ENCODE measurements at places on chromosomes 6 and 20.
A peak's percentile ranks its signal among the peaks of the same experiment; 100 is the strongest.

DNA sequence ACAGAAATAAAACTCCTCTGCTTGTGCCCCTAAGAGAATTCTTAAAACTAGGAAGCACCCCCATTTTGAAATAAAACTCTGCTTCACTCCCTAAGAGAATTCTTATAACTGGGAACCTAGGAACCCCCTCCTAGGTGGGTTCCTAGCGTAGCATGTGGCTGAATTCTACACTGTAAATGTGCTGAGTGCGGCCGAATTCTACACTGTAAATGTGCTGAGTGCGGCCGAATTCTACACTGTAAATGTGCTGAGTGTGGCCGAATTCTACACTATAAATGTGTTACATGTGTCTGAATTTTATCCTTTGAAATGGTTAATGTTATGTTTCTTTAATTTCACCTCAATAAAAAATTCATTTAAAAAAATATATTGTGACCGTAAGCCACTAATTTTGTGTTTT is 79.3 kb downstream of the PSMB1 start:
- DNase-seq = no peak

DNA sequence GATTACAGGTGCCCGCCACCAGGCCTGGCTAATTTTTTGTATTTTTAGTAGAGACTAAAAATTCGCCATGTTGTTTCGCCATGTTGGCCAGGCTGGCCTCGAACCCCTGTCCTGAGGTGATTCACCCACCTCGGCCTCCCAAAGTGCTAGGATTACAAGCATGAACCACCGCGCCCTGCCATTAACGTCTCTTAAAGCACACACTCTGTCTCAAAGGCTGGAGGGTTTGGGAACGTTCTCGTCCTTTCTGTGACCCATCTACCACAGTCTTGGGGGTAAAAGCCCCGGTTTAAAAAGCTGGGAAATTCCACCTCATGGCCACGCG is 57.8 kb upstream of the ARID1B start:
- DNase-seq = no peak

DNA sequence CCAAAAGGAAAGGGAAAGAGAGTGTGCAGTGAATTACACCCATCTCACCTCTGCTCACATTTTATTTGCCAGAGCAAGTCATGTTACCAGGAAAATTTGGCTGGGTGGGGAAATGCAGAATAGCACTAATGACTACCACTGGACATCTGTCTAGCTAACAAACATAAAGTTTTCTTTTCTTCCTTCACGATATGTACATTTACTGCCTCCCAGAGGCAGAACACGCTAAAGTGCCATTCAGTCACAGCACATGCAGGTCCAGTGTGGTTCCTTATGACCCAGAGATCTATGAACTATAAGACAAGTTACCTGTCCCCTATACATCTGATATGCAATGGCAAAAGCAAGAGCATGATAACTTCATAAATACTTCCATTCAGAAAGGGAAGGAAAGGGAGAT is 194.1 kb downstream of the OGFRL1 start:
- no peak for DNase-seq

- DNase-seq = no peak
Observed at GRCh38 chr6:47483516-47483852, 5.9 kb downstream of the CD2AP start.

DNA sequence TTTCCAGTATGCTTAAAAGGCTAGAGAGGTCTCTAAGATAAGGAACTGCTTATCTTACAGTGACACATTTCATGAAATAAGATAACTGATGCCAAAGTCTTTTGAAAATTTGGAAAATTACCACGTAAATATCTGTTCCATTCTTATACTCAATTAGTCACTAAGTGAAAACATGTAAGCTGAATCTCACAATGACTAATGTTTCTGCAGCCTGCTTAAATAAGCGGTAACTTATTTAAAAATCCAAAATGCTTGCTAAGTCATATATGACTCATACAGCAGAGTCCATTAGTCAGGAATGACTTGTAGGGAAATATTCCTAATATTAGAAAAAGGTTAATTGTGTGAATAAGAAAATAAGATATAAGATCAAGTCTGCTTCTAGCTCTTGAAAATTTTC is 27.8 kb upstream of the LGSN start:
- no peak for DNase-seq

DNA sequence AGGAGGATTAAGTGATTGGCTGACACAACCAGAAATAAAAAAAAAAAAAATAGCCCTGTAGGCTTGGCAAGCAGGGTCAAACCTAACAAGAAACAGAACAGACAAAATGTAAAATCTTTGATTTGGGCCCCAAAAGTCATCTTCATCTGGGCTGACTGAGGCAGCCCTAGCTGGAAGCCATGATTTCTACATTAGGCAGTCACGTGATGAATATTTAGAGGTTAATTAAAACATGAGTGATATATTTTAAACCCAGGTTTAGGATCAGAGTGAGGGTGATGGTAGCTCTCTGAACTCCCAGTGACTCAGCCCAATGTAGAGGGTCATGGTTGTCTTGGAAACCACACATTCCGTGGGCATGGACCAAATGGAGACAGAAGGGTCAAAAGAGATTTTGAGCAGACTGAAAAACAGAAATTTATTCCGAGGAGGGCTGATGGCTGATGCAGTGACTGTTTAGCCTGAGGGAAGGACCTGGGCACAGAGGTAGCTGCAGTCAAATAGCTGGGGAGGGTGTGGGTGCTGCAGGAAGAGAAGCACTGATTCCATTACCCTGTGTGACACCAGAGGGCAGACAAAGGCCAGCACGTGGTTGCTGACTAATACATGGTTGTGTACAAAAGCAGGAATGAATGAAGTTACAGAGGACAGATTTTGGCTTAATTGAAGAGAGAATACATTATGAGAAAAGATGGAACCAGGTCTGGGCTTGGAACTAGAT is 573.1 kb upstream of the CHD6 start:
- no peak for DNase-seq

GRCh38 chr6:7803214-7803613 is 77.3 kb downstream of the BMP6 start:
- DNase-seq = no peak

DNA sequence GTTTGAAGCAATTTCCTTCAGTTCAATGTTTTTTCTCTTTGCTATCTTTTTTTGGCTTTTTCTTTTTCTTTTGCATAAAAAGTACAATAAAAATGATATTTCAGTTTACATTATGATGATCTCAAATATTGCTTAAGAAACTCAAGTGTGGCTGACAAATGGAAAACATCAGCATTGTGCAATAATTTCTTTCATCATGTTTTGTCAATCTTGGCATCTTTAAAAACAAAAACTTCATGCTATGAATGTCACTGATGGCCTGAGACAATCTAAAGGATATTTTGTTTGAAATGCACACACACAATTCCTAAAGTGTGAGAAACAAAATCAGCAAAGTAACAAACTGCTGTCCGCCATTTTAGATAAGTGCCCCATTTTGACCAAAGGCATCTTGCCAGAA is 13.9 kb upstream of the MTCL3 start:
- no peak for DNase-seq

- no peak for DNase-seq
Observed at GRCh38 chr6:27209196-27209595, 38.3 kb upstream of the PRSS16 start.

DNA sequence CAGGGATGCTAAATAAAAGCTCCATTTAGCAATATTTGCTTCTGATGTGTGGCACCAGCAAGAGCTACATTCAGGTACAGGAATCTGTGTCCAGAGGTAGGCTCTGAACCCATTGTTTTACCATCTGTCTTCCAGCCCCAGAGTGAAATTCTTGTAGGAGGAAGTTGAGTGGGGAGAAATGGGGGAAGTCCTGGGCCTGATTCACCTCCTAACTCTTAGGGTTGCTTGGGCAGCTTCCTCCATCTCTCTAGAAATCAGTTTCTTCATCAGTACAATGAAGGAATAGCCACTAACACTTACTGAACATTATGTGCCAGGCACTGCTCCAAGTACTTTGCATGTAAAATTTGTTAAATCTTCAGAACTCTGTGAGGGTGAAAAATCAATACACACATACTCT is 35.1 kb upstream of the TSPYL1 start:
- peak; percentile 12 for DNase-seq

DNA sequence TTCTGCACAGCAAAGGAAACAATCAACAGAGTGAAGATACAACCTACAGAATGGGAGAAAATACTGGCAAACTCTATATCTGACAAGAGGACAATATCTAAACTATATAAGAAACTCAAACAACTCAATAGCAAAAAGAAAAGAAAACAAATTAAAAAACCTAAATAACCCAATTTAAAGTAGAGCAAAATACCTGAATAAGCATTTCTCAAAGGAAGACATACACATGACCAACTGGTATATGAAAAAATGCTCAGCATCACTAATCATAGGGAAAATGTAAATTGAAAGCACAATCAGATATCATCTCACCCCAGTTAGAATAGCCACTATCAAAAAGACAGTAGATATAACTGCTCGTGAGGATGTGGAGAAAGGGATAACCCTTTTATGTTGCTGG is 87.8 kb upstream of the FOXA2 start:
- DNase-seq = no peak

DNA sequence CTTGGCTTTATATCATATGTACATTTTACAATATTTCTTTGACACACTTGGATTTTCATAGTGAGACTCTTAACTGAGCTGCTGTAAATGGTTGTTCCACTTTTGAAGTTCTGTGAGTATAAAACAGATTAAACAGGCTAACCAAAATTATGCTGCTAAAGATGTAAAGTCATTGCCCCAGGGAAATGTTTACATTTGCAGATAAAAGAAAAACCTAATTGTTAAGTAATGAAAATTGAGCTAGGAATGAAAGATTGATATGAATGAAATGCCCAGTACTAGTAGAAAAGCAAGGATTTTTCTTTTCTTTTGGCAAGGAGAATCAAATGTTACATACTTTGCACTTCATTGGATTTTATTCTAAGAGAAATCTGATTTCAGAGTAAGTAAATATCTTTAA is 159.4 kb downstream of the IMPG1 start:
- no peak for DNase-seq

- DNase-seq = no peak
Observed at GRCh38 chr6:21915707-21916260, 322.2 kb downstream of the SOX4 start.

GRCh38 chr6:125728739-125729138 is 20.7 kb upstream of the HEY2 start:
- no peak for DNase-seq

DNA sequence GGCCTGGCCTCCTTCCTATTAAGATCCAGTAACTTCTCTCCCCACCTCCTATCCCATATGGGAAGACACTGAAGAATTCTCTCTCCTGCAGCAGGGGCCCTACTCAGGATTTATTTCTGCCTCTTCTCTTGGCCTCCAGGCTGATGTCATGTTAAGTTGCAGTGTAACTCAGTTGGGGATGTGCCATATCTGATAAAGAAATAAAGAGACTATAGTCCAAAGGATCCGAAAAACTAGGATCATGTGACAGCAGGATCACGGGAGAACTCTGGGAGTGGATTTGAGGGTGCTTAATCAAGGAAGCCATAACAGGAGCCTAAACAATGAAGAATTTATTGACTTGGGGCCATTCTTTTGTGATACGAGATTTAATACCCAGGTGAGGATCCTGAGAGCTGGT is 38.5 kb upstream of the TGM6 start:
- DNase-seq = no peak

DNA sequence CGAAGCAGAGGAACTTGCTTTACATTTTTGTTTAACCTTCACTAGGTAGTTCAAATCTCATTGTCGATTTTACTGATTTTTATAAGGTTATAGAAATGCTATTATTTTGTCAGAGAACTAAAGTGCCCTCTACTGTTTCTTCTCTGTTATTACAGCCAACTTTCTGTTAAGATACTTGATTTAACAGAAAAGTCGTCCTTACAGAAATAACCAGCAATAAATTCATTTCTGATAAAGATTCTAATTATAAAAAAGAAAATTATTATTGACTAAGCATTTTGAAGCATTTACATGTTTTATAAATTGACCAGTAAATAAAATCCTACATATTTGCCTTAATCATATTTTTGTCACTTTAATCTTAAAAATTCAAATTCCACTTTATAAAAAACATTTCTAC is 60.8 kb downstream of the OGFRL1 start:
- peak; percentile 41 for DNase-seq

GRCh38 chr20:6530779-6531315 is 236.6 kb upstream of the BMP2 start:
- DNase-seq = no peak

DNA sequence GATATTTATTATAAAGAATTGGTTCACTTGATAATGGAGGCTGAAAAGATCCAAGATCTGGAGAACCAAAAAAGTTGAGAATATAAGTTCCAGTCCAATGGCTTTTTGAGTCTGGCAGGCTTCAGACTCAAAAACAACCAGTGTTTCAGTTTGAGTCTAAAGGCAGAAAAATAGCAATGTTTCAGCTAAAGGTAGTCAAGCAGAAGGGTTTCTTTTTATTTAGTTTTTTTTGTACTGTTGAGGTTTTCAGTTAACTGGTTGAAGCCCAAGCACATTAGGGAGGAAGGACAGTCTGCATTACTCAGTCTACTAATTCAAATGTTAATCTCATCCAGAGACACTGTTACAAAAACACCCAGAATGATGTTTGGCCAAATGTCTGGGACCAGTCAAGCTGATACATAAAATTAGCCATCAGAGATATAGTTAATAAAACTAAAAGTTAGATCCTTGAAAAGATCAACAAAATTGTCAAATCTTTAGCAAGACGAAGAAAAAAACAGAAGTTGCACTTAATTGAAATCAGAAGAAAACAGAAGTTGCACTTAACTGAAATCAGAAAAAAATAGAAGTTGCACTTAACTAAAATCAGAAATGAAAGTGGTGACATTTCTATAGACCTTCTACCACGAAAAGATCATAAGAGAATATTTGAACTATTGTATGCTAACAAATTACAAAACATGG is 980.3 kb upstream of the FLRT3 start:
- DNase-seq = no peak

DNA sequence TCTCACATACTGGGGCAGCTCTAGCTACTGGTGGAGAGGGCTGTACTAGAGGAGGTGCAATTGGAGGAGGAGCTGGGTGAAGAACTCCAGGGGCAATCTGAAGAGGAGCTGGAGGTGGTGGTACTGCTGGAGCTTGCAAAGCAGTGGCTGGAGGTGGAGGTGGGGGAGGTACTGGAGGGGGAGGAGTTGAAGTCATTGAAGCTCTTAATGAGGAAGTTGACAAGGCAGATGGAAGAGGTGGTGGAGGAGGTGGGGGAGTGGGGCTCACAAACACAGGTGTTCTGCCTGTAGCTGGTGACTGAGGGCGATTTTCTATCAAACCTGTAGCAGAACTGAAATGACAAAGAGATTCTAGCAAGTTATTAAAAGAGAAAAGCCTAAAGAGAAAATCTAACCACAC is 77.6 kb downstream of the WASF1 start:
- no peak for DNase-seq

Data from KG1 (cell line).